ENCODE measurements at places on chromosomes 6 and 20.

- no peak for DNase-seq
Measured at GRCh38 chr6:133590814-133591213, 298.1 kb upstream of the TCF21 start.

- DNase-seq: no peak
Measured at GRCh38 chr20:51378171-51378928, 164.2 kb downstream of the NFATC2 start.

DNA sequence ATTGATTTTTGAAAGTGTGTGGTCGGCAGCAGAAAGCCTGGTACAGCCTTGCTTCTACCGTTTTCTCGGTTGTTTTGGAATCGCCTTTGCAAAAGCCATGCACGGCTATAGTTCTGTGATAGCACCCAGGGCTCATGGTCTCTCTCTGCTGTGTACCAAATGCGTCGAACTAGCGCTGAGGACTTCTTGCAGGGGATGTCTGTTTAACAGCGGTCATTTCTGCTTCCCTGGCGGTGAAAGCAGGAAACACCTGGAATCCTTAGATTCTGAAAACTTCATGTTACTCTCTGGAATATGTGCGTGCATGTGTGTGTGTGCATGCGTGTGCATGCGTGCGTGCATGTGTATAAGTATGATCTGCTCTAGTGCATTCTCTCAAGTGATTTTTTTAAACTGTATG is 26.1 kb upstream of the GCNT2 start:
- DNase-seq: no peak

DNA sequence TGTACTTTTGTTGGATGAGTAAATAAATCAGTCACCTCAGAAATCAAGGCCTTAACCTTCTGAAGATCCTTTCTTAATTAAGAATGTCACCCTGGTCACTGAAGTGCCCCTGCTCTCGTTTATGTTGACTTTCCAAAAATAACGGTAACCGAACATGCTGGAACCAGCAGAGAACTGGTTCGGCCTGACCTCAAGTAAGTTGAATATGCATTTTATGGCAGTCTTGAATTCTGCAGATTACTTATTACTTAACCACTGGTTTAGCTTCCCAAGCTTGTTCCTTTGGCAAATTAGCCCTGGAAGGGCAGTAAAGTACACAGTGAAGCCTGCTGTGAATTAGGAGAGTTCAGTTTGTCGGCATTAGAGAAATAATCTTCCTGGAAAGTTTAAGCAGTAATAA is 12.2 kb downstream of the MAPRE1 start:
- DNase-seq: no peak

GRCh38 chr6:35426074-35426473 is 26.1 kb upstream of the FANCE start:
- no peak for DNase-seq

DNA sequence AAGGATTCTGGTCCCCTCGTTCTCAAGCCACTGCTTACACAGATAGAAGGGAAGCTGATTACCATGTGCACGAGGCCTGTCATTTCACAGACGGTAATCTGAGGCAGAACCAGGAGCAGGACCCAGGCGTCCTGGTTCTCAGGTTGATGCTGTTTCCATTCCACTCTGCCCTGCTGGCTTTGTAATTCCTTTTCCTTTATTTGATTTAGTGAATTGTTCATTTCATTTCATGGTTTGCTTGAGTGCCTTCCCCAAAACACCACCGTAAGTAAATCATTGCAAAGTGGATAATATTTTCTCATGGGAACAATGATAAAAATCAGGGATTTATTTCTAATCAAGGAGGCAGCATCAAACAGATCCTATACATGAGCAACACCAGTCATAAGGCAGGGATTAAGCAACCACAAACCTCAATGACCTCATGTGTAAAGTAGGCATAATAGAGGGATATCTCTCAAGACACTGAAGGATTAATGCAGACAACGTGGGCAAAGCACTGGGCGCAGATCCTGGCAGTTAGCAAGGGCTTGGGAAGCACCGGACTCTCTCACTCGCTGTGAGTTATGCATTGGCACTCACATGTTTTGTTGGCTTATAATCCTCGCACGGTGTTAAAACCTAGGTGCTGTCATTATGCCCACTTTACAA is 229.5 kb upstream of the FOXQ1 start:
- no peak for DNase-seq

- no peak for DNase-seq
Measured at GRCh38 chr20:19992996-19993908, 23.9 kb upstream of the NAA20 start.

- DNase-seq: peak; percentile 29
Measured at GRCh38 chr6:4910037-4910760, 93.6 kb downstream of the RPP40 start.

GRCh38 chr20:37160683-37161082 is 18.4 kb upstream of the RPN2 start:
- DNase-seq: no peak

- no peak for DNase-seq
Measured at GRCh38 chr20:62117658-62118057, 4.6 kb upstream of the LSM14B start.

DNA sequence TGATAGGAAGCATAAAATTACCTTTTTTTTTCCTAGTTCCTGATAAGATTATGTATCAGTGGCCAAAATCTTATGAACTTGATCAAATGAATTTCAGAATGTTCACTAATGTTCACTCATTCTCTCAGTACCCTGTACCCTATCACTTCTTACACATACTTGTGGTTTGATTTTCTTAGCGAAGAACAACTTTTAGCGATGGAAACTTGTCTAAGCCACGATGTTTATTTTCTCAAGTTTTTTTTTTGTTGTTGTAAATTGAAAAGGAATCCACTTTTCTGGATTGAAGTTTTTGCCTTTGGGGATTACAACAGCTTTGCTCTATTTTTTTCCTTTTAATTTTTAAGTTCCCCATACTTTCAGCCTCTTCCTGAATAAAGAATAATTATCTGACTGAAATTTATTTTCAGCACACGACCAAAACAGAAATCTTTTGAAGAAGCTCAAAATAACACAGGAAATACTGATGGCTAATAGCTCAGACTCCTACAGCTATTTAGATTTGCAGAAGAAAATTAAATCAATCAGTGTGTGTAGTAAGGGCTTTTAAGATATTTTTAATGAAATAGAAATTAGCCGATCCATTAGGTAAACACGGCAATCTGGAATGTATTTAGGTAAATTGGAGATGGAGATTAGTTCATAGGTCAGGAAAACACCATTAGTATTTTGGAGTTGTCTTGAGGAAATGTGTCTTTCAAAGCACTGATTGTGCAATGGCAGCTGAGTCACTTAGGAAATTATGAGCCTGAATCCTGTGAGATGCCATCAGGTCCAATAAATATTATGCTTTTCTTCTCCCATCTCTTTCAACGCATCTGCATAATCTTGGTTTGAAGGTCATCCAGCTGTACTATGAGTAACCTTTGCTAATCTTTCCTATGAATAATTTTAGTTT is 217.5 kb downstream of the GJA1 start:
- no peak for DNase-seq

GRCh38 chr20:63850689-63851547 is 10.4 kb upstream of the ABHD16B start:
- no peak for DNase-seq

DNA sequence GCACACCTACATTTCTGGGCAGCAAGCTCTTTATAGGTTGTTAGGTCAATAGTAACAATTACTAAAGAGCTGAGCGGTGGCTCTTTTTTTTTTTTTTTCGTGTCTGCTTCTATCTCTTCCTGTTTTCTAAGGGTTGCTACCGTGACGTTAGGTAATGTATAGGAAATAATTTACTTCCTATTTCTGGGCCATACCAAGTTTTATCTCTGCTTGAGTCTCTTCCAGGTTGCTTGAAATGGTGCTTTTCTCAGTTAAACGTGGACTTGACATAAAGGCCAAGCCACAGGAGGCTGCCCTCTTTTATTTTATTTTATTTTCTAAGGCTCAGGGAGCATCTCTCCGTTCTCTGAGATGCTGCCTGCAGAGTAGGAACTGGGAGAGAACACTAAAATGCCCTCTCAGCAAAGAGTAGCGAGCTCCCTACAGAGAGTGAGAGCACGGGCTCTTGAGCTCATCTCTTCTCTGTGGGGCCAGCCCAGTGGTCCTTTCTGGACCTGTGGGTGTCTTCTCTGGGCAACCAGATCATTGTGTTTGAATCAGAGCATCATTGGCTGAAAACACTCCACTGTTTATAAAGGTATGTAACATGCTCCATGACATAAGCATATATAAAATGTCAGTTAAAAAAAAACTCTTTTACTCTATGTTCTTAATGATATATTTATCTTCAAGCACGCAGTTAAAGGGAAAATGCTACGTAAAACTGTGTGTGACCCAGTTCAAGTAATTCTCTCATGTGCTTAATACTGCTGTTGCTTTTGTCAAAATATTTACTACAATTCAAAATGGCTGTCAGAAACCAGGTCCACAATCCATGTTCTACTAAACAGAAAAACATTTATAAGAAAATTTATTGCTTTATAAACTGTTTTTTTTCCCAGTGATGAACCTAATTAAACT is at the start of gene ZNF831:
ZNF831 (plus strand) TSS at position 191 of the 900 bp plus-strand sequence. CDS start 27,199 bp downstream, outside the sequence.
- no peak for DNase-seq

DNA sequence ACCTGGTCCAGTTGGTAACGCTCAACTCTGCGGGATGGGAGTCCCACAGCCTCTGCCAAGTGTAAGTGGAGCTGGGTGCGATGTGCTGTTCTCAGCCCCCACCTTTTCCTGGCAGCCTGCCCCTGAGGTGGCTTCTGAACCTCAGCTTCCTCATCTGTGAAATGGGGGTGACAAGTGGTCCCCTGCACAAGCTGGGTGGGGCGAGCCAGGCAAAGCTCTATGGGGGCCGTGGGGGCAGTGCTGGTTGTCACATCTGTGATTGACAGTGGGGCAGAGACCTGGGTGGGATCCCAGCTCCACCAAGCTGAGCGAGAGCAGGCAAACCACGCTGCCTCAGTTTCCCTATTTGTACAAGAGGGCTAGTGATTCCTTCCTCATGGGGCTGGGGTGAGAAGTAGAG is 162.6 kb downstream of the SYCP2 start:
- no peak for DNase-seq

DNA sequence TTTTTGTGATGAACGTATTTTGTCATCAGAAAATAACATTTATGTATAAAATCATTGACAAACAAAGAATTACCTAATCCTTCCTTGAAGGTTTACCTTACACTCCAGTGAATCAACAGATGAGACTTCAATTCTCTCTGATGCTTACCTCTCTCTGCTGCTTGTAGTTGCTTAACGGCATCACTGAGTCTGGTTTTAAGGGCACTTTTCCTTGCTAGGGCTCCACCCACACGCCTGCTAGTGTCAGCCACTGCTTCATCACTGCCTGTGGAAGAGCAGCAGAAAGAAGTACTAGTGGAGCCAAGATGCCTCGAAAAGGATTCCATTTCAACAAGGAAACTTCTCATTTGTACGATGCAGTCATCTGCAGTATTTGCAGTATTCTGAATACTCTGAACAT is 63.0 kb downstream of the FAM229B start:
- no peak for DNase-seq

DNA sequence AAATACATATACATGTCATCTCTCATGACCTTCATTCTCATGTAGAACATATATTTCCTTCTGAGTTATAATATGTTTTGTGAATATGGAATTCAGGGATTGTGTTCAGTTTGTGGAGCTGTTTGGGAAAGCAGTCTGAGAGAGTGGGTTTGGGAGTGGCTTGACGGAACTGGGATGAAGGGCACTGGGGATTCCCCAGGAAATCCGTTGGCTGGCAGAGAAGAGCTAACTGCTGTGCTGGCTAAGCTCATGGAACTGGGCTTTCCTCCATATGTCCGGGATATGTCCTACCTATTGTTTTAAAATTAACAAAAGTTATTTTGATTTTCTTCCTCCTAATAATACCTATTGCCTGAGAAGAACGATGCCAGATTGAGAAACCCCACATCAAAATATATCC is 359.5 kb upstream of the FLRT3 start:
- DNase-seq: no peak

- DNase-seq: no peak
Measured at GRCh38 chr20:13243826-13244376, 22.8 kb downstream of the ISM1 start.

- DNase-seq: no peak
Measured at GRCh38 chr6:27091661-27092315, 155.7 kb upstream of the PRSS16 start.

GRCh38 chr6:20313051-20313450 is 88.6 kb upstream of the E2F3 start:
- no peak for DNase-seq
